Omental fat pad (tissue), 4 donors: ENCODE measurements at places on chromosomes 4 and X.

- DNase-seq, result no peak
Observed at GRCh38 chrX:134990475-134990800, 353 bp upstream of the SMIM10 start.

DNA sequence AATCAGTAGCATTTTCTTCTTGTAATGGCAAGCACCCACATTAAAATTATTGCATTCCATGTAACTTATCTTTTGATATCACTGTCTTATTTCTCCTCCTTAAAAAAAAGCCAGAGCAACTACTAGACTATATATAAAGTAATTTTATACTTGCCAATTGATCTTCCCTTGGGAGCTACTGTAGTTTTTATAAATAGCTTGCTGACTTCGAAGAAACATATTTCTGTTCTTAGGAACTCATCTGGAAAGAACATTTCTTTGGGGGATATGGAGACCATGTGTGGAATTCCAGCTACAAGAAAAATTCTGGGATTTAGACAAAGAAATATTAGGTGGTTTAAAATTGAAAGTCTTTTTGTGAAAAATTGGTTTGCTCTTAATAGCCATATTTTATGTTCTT lies 94.9 kb downstream of the BMPR1B start:
- no peak for DNase-seq

- no peak for DNase-seq
Observed at GRCh38 chrX:47169273-47169672, 24.3 kb downstream of the RBM10 start.

DNA sequence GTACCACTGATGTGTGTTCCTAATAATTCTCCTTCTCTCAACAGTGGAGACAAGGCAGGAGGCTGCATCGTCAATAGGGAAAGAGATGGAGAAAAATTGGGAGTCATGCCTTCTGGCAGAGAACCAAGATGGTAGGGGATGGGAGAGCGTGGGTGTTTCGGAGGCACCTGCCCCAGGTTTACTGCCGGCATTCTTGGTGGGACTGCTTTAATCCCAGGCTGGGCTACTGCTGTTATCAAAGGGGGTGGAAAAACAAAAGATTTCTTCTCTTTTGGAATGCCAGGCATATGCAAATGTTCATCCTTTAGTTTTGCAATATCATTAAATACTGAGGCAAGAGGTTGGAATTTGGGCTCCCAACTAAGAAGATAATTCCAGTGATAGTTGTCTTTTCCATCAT lies 257.0 kb downstream of the DCHS2 start:
- DNase-seq, result no peak

DNA sequence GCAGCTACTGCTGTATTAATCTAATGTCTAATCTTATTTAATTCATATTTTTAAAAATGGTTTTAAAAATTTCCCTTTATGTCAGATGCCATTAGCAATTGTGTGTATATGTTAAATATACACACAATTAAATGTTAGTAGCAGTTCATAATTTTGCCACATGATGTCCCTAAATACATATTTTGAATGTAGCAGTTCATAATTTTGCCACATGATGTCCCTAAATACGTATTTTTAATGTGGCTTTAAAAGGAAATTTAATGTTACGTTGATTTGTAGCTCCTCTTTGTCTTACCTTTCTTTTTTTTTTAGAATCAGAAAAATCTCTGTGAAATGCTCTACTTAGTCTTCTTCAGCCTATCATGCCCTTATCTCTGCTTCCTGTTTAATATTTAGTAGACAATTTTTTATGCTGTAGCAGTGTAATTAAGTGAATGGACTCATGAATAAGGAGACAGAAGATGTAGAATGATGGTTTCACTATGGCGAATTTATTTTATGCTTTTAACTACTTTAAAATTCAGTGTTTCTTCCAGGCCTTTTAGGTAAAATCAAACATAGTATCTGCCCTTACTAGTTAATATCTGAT lies 26.1 kb downstream of the RBM46 start:
- no peak for DNase-seq

- DNase-seq, result no peak
Observed at GRCh38 chr4:187366530-187366929, 629.0 kb upstream of the ZFP42 start.

DNA sequence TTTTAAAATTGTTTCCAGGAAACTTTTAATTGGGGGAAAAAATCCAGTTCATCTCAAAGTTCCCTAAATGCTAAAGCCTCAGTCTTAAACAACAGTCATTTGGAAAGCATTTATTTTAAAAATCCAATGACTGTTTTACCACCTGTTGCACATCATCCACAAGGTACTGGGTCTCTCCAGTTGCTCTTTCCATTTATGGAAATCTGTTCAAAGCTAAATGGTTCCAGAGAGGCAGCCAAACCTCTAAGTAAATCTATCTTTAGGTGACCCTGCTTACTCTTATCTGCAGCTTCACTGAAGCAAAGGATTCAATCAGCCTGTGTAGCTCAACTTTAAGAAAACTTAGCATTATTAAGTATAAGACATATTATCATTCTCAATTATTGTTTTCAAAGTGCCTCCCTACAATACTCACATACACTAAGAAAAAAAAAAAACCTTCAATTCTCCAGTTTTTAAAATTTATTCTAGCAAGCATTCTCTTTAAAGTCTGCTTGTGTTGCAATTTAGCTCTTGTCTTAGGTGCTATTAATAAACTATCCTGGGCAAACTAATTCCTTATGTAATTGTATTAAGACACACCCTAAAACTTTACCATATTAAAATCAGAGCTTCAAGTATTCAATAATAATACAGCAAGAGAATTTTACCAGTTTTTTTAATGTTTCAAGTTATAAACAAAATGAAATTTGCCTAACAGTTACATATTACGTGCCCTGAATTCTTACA lies 60.6 kb downstream of the NOCT start:
- no peak for DNase-seq

- DNase-seq, result no peak
Observed at GRCh38 chr4:113007151-113007550, 42.3 kb upstream of the ANK2 start.
